A673 (cell line): ENCODE measurements at places on chromosomes 11 and 22.
A peak's percentile ranks its signal among the peaks of the same experiment; 100 is the strongest.

DNA sequence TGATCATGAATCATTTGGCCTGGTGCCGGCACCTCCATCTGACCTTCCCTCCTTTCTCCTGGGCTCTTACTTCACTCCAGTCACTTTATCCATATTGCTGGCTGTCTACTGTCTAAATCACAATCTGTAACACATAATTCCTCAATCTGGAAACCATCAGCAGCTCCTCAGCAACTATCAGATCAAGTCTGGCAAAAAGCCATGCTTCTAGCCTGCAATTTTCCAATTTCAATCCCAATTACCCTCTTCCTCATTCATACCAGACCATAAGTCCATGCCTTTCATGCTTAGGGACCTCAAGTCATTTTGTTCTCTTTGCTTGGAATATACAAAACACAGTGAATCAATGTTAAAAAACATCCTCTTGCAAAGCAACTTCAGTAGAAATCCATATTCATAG lies 882.8 kb upstream of the ANO3 start:
- DNase-seq: no peak

- DNase-seq: no peak
These were observed 134.3 kb downstream of the TEAD1 start for GRCh38 chr11:12808519-12808918.

DNA sequence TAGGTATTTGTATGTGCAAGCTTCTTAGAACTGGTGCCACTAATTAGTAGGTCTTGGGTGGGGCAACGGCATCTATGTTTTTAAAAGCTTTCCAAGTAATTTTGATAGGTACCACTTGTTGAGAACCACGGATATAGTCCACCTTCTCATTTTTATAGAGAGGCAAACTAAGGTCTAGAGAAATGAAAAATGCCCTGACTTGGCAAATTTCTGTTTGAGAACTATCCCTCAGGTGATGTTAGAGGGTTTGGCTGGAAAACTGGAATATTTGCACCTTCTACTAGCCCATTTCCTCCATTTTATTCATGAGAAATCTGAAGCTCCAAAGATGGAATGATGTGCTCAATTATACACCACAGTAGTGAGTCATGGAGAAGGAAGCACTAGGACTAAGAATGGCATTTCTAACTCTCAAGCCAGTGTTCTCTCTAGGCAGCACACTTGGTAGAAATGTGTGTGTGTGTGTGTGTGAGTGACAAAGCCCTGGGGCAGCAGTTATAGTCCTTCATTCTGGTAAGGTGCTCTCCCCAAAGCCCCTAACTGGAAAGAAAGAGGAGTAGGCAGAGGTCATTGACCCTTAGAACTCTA lies 1.8 kb upstream of the TMEM86A start:
- no peak for DNase-seq

- peak; percentile 70 for DNase-seq
These were observed at the start of gene C1QTNF6 for GRCh38 chr22:37187891-37188761. Gene C1QTNF6, minus strand, starts transcription at chr22:37188247. Its CDS starts 34 bp downstream, at chr22:37188213.

GRCh38 chr11:76347466-76347865 lies 33.5 kb downstream of the THAP12 start:
- no peak for DNase-seq

- no peak for DNase-seq
These were observed 961 bp downstream of the IPO7 start for GRCh38 chr11:9385327-9385899.

- no peak for DNase-seq
These were observed 1.7 kb upstream of the CBX6 start for GRCh38 chr22:38873469-38874411.

GRCh38 chr11:76143274-76143673 lies 63.0 kb downstream of the WNT11 start:
- no peak for DNase-seq

- DNase-seq: peak; percentile 5
These were observed 41.5 kb upstream of the MS4A8 start for GRCh38 chr11:60657888-60658287.

DNA sequence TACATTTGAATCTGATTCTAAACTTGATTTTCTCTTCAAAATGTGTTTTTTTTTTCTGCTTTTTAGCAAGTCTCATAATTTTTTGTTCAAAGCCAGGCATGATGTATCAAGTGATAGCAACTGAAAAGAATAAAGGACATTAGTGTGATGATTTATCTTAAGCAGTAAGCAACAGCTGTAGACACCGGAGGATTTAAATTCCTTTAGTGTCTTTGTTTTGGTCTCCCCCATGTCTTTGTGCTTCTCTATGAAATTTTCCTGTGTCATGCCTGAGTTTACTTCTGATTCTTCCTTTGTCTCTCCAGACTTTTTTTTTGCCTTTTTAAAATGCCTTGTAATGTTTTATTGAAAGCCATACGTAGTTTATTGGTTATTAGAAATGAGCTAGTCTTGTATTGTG lies 934.2 kb upstream of the RAG2 start:
- peak; percentile 22 for DNase-seq

- DNase-seq: no peak
These were observed 37.4 kb downstream of the FBLN1 start for GRCh38 chr22:45540122-45540521.

GRCh38 chr22:29578462-29579200 lies 2.3 kb downstream of the NIPSNAP1 start:
- no peak for DNase-seq

GRCh38 chr11:14538271-14538925 lies 18.2 kb upstream of the PSMA1 start:
- DNase-seq: no peak

- DNase-seq: no peak
These were observed at the start of gene MOGAT2 for GRCh38 chr11:75717608-75718418. Gene MOGAT2, plus strand, starts transcription at chr11:75717838. Its CDS starts 51 bp downstream, at chr11:75717889.

DNA sequence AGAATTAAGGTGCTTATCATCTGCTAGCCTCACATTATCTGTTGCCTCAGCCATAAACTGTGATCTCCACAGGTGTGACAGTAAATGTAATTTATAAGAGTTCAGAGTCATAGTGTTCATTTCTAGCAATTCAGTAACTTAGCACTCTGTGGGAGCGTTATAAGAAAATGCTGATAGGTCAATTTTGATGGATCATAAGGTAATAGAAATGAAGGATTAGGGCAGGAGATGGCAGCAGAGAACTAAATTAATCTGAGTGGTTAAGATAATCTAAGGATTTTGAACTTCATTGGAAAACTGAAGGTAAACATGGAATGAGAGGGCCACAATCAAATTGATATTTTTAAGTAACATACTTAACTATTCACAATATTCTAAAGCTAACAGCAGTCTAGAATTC lies 26.5 kb upstream of the SLC22A9 start:
- no peak for DNase-seq

- DNase-seq: no peak
These were observed 37.0 kb downstream of the LDLRAD3 start for GRCh38 chr11:35980686-35981390.

- no peak for DNase-seq
These were observed 74.2 kb downstream of the MORC2 start for GRCh38 chr22:30894371-30894740.

- DNase-seq: no peak
These were observed 4.0 kb downstream of the P4HA3 start for GRCh38 chr11:74307434-74307833.

GRCh38 chr11:95253141-95253540 lies 22.1 kb upstream of the SESN3 start:
- DNase-seq: no peak

DNA sequence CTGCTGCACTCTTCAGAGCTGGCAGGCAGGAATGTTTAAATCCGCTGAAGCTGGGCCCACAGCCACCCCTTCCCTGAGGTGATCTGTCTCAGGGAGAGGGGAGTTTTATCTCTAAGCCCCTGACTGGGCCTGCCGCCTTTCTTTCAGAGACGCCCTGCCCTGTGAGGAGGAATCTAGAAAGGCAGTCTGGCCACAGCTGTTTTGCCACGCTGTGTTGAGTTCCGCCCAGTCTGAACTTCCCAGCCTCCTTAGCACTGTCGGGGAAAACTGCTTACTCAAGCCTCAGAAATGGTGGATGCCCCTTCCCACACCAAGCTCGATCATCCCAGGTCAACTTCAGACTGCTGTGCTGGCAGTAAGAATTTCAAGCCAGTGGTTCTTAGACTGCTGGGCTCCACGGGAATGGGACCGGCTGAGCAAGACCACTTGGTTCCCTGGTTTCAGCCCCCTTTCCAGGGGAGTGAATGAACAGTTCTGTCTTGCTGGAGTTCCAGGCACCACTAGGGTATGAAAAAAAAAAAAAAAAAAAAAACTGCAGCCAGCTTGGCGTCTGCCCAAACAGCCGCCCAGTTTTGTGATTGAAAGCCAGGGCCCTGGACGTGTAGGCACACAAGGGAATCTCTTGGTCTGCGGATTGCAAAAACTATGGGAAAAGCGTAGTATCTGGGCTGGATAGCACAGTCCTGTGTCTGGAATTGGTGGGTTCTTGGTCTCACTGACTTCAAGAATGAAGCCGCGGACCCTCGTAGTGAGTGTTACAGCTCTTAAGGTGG lies 127.4 kb downstream of the SPON1 start:
- no peak for DNase-seq

- no peak for DNase-seq
These were observed 6.9 kb upstream of the B3GNT6 start for GRCh38 chr11:77027275-77027674.

DNA sequence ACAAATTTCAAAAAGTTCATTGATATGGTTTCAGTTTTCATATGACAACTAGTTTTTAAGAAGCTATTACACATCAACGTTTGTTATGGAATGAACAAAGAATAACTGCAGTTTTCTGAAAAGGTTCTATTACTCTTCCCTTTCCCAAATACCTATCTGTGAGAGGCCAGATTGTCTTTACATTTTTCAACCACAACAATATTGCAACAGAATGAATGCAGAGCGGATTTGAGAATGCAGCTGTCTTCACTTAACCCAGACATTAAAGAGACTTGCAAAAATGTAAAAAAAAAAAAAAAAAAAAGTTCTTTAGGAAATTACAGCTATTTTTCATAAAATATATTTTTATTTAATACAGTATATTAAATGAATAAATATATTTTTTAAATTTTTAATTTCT lies 250.8 kb downstream of the DDX10 start:
- no peak for DNase-seq

DNA sequence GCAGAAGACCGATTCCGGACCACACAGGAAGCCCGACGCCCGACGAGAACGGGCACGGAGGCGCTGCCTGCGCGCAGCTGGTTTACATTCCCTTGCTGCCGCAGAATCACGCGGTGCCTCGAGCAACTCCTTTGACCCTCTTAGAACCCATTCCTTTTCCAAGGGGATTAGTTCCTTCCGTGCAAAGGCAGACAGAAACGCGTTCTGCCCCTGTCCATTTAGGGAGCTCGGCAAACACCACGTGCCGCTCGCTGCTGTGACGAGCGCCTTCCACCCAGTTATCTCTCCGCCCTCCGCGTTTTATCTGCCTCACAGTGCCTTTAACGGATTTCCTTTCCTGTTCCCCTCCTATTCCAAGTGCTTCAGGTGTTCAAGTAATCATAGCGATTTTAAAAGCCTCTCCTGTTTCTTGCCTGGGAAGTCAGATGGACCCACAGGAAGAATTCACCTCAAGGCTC lies 24.1 kb upstream of the MICAL3 start:
- no peak for DNase-seq

GRCh38 chr11:20089796-20090653 lies 70.2 kb downstream of the DBX1 start:
- no peak for DNase-seq

DNA sequence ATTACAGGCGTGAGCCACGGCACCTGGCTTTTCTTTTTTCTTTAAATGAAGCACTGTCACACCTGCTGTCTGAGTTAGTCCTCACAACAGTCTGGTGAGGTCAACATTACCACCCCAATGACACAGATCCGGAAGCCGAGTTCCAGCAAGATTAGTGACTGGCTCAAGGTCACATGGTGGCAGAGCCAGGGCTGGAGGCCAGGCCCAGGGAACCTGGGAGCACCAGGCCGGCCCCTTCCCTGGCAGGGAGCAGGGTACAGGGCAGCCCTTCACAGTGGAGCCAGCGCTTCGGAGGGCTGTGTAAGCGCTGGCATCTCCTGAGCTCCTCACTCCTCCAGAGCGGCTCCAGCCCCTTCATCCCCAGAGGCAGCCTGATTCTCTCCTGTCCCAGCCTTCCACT lies 118.7 kb downstream of the ST3GAL4 start:
- no peak for DNase-seq

DNA sequence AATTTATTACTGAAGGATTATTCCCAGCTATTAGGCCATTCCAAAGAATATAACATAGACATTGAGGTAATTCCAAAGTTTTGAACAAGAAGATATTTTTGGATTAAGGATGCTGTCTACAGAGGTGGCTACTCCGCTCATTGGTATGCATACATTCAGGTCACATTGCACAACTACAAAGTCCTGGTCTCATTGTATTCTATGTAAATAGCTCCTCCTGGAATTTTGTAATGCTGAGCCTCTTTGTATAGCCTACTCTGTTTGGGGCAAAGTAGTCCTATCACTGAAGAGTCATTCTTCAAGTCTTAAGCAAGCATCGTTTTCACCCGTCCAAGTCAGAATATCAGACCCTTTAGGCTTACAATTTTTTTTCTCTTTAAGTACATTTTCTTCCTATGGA lies 142.4 kb downstream of the KIF18A start:
- DNase-seq: no peak

GRCh38 chr11:27138716-27139115 lies 98.1 kb downstream of the BBOX1 start:
- DNase-seq: no peak

DNA sequence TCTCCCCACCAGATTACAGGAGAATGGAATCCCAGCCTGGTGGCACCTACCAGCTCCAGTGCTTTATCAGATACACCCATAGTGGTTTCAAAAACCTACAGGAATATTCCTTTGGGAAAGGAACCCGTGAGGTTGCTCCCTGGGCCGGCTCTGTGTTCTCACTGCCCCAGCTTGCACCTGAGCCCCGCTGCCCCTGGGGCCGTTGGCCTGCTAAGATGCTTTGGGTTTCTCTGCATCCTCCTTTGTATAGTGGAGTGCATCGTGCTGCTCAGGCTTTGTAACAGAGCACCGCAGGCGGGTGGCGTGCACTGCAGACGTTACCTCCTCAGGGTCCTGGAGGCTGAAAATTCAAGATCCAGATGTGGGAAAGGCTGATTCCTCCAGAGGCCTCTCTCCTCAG lies 414.1 kb downstream of the BRD1 start:
- DNase-seq: no peak

GRCh38 chr22:27986459-27986858 lies 67.4 kb upstream of the PITPNB start:
- no peak for DNase-seq

- DNase-seq: no peak
These were observed 47.2 kb downstream of the KCNQ1OT1 start for GRCh38 chr11:2652333-2653197.

- no peak for DNase-seq
These were observed 571.5 kb downstream of the CNTN5 start for GRCh38 chr11:99592266-99592665.

DNA sequence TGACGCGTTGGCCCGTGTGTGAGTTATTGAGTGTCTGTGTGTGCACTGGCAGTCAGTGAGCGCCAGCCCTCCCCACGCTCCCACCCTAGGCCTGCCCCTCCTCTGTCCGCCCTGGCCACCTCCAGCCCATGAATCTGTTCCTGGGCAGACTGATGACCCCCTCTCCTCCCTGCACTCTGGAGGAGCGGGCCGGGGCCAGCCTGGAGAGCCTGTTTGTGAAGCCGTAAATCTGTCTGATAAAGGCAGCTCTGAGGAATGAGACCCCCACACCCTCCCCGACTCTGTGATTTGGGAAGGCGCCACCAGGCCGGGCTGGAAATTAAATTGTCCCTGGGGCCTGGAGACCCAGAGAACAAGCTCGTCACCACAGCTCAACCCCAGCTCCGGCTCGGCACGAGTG lies 8.6 kb downstream of the TSSC4 start:
- DNase-seq: no peak

- no peak for DNase-seq
These were observed 133.9 kb downstream of the WNT7B start for GRCh38 chr22:45843031-45843430.
